ENCODE measurements at places on chromosomes 4 and X.

DNA sequence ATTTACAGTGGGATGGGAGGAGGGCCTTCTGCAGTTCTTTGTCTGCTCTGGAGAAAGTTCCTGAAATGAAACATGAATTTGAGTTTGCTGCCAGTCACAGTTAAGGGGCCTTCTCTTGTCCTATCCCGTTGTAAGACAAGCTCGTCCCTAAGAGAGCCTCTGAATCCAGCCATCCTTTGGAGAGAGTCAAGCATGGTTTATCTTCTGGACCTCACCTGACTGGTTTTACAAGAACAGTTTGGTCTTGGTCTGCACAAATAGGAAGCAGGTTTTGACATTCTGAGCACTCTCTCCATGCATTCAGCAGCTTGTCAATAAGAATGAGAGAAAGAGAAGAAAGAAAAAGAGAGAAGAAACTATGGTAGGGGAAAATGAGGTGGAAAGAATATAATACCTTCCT, 20.4 kb upstream of the TENM3 start:
- no peak for DNase-seq

- DNase-seq = no peak
Measured at GRCh38 chr4:42442601-42443000, 45.3 kb downstream of the SHISA3 start.

DNA sequence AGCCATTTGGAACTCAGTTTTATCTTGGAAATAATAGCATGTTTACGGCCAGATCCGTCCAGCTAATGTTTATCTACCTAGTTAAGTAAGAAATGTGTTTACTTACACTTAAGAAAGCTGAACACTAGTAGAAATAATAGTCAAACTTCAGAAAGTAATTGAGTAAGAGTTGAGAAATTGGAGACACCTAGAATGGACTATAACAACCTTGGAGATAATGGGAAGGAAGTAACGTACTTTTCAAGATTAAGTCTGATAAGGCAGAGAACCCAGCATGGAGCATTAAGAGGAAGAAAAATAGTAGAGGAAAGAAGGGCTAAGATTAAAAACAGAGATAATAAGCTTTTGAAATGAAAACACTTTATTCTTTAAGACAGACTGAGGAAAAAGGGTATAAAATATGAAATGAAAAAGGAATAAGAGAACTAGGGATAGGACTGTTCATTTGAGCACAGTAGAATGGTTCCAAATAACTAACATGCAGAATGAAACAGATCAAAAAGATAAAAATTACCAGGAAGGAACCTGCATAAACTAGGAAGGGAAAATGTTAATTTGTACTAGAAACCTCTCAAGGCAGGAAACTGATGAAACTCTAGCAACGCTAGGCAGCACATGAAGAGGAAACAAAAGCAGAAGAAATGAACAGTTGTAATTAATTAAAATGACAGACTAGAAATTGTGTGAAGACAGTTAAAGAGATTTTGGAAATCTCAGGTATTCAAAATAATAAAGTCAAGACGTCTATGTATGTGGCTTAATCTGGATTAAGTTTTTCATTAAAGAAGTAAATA, 71.7 kb downstream of the FBXW7 start:
- no peak for DNase-seq

GRCh38 chrX:31126205-31126604, 54.4 kb upstream of the FTHL17 start:
- no peak for DNase-seq

DNA sequence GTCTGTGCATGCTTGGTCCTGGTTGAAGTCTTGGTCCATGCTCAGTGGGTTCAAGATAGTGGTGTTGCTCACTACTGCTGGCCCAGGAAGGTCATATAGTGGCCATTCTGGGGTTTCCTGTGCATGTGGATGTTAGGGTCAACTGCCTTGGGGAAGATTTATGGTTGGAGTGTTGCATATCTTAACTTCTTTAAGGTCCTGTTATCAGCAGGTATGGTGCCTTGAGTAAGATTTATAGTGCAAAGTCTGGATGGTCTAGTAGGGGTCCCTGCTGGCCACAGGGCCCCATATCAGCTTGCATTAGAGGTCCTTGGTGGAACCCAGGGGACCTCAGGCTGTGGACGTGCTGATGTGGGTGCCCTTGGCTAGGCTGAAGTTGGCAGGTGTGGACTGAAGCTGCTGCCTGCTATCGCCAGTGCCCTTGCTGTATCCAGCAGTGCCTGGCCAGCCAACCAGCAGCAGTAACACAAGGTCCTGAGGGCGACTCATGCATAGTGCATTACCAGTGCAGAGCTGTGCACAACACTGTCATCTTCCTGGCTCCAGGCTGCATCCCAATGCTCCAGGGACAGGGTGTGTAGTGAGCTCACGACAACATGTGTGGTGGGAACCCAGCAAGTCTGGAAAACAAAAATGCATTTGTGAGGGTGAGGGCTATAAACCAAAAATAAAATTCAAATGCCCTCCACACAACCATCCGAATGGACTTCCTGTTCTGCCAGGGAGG, 61.0 kb downstream of the BEX3 start:
- no peak for DNase-seq

- DNase-seq = no peak
Measured at GRCh38 chr4:173212379-173212778, 43.8 kb downstream of the GALNT7 start.

- DNase-seq = no peak
Measured at GRCh38 chr4:81136161-81136905, 78.7 kb downstream of the PRKG2 start.

- no peak for DNase-seq
Measured at GRCh38 chrX:131752493-131753198, 208.8 kb downstream of the OR13H1 start.

DNA sequence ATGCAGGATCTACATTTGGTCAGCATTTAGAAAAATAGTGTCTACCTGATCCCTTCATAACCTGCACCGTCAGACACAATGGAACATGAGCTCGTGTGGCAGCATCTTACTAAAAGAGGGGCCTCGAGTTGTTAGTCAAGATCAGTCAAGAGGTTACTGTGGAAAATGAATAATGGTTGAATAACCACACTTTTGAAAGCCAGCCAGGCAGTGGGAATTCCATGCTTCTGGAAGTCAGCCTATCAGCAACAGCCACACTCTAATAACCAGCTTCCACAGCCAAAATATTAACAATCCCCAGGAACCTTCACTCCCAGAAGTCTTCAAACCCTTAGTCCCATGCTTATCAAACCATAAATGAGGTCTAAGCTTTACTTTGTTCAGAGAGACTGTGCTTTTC, 234.3 kb downstream of the HS3ST1 start:
- DNase-seq = no peak

GRCh38 chrX:13059637-13060499, 15.4 kb upstream of the FAM9C start:
- DNase-seq = no peak

DNA sequence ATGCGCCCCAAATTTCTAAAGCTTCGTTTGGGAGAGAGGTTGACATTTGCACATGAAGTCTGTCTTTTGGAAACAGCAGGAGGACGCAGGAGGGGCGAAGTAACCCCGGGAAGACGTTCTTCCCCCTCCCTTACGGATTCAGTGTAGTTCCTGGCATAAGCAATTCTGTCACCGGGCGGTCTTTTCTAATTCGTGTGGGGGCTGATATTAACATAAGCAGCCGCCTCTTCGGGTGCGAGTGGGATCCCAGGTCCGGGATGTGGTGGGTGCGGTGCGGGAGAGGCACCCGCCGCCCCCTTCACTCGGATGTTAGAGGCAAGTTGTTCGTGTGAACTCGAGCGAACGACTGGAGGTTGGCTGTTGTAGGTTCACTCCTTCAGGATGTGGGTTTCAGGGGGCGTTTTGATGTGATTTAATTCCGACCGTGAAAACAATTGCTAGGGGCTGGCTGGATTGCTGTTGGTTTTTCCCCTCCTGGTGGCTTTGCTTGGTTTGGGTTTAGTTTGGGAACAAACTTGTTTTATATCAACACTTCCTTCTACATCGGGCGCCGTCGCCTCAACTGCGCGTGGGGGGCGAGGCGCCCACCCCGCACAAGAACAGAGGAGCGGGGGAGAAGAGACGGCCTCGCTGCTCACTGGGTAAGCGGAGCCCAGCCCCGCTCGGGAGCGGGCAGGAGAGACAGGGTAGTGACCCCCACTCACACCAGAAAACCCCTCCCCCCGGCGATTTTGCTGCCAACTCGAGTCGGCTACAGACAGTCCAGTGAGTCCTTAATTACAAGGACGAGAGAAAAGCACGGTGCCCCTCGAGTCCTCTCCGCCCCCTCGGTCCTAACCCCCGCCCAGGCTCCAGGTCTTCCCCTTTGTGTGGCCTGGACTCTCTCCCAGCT, 2.9 kb upstream of the LEF1 start:
- DNase-seq = no peak

DNA sequence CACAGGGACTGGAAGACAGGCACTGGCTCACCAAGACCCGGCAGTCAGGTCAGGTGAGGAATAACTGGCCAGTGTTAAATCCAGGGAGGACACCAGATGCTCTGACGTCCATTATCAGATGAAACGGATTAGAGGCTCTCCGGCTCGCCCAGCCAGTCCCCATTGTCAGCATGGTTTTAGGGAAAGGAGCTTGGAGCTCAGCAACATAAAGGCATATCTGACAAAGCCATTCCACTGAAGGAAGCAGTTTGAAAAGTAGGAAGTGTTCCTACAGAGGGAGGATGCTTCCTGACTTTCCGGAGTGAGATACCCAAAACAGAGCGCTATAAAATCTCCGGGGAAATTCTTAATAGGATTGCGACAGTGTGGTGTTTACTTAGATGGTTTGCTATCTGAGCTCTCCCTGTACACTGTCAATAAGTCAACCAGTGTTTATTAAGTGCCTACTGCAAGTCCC, 14.8 kb downstream of the NDNF start:
- no peak for DNase-seq

- no peak for DNase-seq
Measured at GRCh38 chrX:137194164-137194563, 160.4 kb upstream of the GPR101 start.

GRCh38 chr4:189081826-189082225, 858.8 kb upstream of the FRG1 start:
- DNase-seq = no peak

GRCh38 chr4:3640587-3640962, 108.4 kb upstream of the LRPAP1 start:
- DNase-seq = no peak

DNA sequence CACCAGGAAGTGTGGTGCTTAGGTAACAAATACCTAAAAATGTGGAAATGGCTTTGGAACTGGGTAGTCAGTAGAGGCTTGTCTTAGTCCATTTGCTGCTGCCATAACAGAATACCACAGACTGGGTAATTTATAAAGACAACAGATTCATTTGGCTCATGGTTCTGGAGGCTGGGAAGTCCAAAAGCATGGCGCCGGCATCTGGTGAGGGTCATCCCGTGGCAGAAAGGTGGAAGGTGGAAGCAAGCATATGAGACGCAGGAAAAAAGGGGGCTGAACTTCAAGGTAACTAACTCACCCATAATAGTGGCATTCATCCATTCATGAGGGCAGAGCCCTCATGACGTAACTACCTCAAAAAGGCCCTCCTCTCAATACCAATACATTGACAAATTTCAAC, 6.6 kb downstream of the FAM3A start:
- no peak for DNase-seq

DNA sequence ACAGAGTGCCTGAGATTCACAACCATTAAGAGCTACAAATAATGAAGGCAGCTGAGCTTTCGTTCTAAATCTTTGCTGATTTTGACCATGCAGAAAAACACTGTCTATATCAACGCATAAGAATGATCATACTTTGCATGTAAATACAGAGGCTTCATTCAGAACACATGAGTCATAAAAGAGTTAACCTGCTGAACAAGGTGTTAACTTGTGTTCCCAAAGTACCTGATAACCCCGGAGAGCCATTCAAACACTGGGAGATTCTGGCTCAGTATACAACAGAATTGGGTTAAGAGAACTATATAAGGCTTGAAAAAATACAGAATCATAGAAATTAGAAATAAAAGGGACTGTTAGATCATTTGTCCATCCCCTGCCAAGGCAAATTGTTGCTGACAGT, 964.3 kb upstream of the TENM3 start:
- no peak for DNase-seq

- no peak for DNase-seq
Measured at GRCh38 chr4:101074326-101074725, 273.0 kb downstream of the PPP3CA start.

- no peak for DNase-seq
Measured at GRCh38 chrX:12526306-12526705, 264.9 kb upstream of the PRPS2 start.

DNA sequence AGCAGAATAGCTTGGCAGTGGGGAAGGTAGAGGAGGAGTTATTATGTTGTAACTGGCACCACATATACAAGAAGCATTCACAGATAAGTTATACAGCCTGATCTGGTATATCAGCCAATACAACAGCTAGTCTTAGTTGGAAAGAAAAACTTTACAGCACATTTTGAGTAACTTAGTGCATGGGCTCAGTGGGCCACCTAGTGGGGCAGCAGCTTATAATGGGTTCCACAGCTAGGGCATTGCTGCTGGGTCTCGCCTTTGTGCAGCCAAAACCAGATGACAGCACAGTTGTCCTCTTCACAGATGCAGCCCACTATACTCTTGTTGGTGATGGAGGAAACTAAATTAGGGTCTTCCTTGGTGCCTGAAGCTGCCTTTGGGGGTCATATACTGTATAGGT, 448.1 kb upstream of the RASGEF1B start:
- no peak for DNase-seq

- no peak for DNase-seq
Measured at GRCh38 chr4:39657465-39657864, 18.8 kb upstream of the SMIM14 start.

DNA sequence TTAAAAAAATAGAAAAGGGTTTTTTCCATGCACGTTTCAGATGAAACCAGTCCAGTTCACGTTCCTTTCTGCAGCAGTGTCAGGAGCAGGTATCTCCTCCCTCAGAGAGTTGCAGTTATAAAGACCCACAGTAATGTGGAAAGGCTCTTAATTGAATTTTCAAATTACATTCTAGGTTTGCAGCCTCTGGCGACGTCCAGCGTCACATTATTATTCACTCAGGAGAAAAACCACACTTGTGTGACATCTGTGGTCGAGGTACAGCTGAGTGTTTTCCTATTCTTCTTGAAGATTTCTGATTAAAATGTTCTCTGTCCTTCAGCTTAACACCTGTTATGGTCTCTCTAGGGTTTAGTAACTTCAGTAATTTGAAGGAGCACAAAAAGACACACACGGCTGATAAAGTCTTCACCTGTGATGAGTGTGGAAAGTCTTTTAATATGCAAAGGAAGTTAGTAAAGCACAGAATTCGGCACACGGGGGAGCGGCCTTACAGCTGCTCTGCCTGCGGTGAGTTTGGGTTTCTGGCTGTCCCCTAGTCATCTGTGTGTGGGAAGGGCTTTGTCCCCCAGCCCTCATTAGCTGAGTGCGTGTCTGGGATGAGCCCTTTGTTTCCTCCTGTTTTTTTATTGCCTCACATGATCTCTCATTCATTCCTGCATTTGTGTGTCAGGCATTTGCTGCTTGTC, 25.6 kb downstream of the ZBTB49 start:
- no peak for DNase-seq

DNA sequence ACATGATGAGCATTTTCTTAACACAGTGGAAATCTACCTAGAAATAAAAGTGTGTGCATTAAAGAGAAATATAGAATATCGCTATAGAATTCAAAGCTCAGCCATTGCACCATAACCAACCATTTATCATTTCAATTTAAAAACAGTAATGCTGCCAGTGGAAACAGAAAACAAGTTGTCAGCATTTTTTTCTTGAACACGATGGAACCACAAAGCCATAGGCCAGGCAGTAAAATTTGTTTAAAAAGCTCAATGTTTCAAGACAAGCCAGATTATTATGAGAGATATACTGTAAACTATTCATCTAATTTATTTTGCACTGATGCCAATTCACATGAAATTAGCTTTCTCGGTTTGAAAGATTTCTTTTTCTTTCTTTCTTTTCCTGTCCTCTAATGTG, 46.7 kb upstream of the NRK start:
- DNase-seq = no peak

- DNase-seq = peak; percentile 26
Measured at GRCh38 chrX:107676559-107677378, 48.5 kb downstream of the PRPS1 start.
